Head of caudate nucleus (tissue), 42 donors: ENCODE measurements at places on chromosomes 4 and X.
A peak's percentile ranks its signal among the peaks of the same experiment; 100 is the strongest.

DNA sequence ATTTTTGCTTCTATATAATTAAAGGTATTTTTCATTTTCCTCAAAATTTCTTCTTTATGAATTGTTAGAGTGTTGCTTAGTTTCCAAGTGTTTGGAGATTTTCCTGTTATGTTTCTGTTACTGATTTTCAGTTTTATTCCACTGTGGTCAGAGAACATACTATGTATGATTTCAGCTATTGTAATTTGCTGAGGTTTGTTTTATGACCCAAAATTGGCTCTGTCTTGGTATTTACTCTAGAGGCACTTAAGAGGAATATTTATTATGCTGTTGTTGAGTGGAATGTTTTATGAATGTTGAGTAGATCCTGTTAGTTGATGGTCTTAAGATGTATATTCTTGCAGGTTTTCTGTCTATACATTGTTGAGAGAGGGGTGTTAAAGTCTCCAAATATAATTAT, 263.5 kb downstream of the PABPC4L start:
- DNase-seq, result no peak

- DNase-seq, result no peak
Observed at GRCh38 chr4:162959046-162959445, 207.6 kb downstream of the NAF1 start.

GRCh38 chr4:122831515-122832196, 5.0 kb downstream of the FGF2 start:
- no peak for DNase-seq

- no peak for DNase-seq
Observed at GRCh38 chr4:150098214-150098613, 20.0 kb downstream of the DCLK2 start.

GRCh38 chrX:47571896-47572295, 10.3 kb upstream of the TIMP1 start:
- no peak for DNase-seq

DNA sequence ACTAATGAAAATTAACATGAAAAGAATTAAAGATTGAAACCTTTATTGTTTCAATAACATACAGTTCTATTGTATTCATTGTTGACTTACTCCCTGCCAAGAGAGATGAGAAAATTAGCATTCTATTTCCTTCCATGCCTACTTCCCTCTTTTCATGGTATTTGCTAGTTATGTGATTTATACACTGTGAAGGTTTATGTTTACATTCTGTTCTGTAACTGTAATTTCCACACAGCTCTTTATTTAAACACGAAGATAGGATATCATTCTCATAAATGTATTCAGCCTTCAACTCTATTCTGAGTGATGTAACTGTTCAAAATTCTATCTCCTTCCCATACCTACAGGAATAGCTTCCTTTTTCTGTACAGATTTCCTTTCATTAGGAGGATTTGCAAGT, 6.6 kb downstream of the CCDC110 start:
- no peak for DNase-seq

DNA sequence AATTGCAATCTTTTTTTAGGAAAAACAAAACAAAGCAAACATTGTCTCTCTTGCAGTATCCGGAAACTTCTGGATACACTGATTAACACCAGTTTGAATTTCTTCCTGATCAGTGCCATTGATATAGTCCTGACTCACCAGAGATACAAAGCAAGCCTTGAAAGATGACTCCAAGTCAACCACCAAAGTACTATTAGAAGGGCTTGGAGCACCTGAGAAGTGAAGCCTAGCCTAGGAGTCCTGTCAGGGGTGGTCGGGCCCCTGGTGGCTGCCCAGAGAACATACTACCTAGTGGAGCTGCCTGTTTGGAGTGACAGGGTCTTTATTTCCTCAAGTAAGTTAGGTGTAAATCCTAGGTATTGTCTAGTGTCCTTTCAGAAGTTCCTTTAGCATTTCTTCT, 593.2 kb downstream of the ZNF674 start:
- DNase-seq, result no peak

GRCh38 chr4:105894660-105895582, at the start of gene NPNT:
Gene NPNT (plus strand): TSS chr4:105895471. CDS start chr4:105895653, 182 bp downstream.
- DNase-seq, result peak; percentile 40

- no peak for DNase-seq
Observed at GRCh38 chr4:80967346-80967745, 63.2 kb upstream of the BMP3 start.

- no peak for DNase-seq
Observed at GRCh38 chrX:24241822-24242648, 71.8 kb downstream of the SUPT20HL2 start.

DNA sequence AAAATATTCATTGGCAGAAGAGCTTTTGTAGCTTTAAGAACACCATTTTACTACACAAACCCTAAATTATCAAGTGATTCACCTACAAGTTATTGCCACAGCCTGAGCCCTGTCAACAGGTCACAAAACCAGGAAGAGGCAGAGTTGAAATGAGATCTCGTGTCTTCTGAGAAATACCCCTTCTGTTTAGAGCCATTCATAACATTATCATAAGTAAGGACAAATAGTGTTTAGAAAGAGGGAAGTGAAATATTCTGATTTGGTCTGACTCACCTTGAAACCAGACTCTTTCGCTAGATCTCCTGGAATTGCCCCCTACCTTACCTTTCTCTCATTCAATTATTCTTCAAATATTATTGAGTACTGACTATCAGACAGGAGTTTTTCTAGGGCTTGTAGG, 5.9 kb downstream of the ETDB start:
- no peak for DNase-seq

DNA sequence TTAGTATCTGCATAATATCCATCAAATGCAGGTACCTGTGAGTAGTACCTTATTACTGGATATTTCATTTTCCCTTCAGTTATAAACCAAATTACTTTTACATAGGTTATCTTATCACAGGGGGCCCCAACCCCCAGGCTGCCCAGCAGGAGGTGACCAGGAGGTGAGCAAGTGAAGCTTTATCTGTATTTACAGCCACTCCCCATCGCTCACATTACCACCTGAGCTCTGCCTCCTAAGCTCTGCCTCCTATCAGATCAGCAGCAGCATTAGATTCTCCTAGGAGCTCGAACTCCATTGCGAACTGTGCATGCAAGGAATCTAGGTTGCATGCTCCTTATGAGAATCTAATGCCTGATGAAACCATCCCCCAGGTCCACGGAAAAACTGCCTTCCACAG, 6.3 kb downstream of the PRSS12 start:
- no peak for DNase-seq

- no peak for DNase-seq
Observed at GRCh38 chr4:26412381-26413372, 77.6 kb downstream of the CCKAR start.

DNA sequence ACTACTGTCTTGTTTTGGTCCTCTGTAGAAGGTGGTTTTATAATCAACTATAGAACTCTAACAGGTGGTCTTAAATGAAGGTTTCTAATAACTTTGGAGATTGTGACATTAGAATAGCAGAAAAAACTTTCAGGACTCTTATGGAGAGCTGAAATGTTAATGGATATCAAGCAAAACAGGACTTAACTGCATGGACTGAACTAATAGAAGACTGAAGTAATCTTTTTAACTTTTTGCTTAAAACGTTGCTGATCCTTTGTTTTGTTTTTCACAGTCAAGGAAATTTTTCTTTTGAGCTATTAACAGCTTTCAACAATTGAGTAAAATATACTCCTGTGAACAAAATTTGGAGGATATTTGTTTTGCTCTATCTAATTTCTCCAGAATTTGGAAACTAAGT, 17.2 kb downstream of the NXT2 start:
- DNase-seq, result no peak

DNA sequence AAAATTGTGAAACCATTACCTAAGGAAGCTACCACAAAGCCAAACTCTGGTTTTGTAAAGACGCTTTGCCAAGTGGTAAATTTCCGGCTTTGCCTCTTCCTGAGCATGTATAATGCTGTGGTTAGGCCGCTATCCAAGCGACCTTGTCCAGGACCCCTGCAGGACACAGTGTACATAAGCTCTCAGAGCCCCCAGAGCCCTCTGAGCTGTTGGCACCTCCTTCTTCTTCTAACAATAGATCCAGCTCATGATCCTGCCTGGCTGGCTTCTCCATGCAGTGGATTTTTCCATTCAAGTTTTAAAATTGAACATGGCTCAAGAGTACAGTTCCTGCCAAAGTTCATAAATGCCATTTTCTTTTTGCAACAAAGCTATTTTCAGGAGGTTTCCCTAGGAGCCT, 326.7 kb downstream of the MAPK10 start:
- DNase-seq, result no peak

- DNase-seq, result no peak
Observed at GRCh38 chr4:98289375-98289774, 28.2 kb downstream of the RAP1GDS1 start.

DNA sequence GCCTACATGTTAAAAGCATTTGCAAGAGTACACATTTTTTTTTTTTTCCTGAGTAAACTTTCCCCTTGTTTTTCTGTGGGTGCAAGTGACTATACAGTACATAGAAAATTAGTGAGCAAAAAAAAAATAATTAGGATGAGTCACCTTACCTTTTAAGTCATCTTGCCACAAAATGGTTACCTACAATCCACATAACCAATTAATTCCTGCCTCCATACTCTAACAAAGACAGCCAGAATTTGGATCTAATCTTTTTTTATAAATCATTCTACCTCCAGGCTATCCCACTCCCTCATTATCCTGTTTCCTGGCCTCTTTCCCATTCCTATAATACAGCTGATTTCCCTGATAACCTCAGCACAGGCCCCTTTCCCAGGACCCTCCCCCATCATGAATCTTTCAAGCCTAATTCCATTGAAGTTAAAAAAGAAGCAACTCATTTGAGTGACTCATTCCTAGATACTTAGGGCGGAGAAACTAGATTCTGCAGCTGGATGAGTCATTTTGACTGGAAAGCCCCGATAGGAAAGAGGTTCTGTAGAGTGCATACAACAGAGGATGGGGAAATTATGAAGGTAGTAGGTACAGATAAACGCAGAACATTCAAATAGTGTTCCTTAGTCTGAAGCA, 128.2 kb downstream of the C4orf51 start:
- DNase-seq, result no peak

- no peak for DNase-seq
Observed at GRCh38 chr4:78781924-78782323, 5.8 kb downstream of the BMP2K start.

DNA sequence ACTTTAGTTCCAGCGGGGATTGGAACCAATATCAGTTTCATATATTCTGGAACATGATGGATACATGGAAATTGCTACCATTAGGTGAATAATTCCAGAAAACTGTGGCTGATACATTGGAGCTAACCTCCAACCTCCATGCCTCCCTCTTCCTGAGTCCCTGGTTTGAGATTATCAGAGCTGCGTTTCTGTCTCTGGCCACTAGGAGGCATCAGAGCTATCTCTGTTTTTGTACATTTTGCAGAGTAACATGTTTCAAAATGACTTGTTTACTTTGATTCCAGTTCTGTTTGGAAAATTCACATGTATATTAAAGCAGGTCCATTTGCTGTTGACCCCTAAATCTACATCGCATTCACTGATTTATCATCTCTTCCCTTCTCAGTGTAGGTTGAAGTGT, 2.4 kb upstream of the RAB40AL start:
- peak; percentile 17 for DNase-seq

DNA sequence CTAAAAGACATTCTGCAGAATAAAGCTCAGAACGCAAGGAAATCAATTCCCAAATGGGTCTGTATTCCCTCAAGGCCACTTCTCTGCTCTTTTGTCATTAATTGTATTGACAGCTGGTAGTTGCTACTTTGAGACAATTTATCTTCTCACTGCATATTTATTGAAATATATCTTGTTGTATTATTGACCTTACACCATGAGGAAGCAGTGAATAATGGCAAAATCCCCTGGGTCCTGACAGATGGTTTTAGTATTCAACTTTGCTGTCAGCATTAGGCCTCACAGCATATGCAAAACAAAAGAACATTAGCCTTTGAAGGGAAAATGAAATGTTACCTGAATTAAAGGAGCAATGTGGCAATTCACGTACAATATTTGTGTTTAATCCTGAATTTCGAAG, 406.1 kb upstream of the TRAM1L1 start:
- no peak for DNase-seq

DNA sequence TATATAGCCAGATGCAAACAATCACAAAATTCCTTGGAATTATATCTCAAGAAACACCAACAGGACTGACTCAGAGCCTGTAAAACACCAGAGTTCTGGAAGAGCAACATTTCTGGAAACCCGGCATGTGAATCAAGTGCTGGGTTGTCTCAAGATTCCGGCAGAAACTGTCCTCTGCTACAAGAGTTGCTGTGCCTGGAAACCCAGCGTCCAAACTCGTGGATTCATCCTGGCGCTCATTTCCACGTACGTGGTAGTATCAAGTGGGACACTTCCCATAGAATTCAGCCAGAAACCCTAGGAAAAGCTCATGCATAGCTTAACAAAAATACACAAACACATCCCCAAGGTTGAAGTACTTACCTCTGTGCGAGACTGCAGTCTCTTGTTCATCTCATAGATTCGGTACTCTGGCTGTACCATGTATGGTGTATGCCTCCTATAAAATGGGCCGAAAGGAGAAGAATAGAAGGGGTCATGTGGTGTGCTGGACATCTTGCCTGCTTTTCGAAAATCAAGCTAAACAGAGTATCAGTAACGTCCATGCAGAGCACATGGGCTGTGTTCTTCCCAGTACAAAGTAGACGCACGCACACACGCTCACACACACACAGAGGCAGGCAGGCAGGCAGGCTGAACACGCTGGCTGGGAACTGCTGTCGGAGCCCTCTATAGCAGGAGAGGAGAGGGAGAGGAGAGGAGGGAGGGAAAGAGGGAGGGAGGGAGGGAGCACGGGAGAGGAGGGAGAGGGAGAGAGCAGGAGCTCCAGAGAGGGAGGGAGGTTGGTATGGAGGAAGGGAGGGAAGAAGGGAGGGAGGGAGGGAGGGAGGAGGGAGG, at the start of gene LDB2:
Gene LDB2, minus strand, starts transcription at position 655 of the 837 bp plus-strand sequence.
- peak; percentile 69 for DNase-seq

- DNase-seq, result no peak
Observed at GRCh38 chr4:109916027-109916409, 3.3 kb downstream of the EGF start.

DNA sequence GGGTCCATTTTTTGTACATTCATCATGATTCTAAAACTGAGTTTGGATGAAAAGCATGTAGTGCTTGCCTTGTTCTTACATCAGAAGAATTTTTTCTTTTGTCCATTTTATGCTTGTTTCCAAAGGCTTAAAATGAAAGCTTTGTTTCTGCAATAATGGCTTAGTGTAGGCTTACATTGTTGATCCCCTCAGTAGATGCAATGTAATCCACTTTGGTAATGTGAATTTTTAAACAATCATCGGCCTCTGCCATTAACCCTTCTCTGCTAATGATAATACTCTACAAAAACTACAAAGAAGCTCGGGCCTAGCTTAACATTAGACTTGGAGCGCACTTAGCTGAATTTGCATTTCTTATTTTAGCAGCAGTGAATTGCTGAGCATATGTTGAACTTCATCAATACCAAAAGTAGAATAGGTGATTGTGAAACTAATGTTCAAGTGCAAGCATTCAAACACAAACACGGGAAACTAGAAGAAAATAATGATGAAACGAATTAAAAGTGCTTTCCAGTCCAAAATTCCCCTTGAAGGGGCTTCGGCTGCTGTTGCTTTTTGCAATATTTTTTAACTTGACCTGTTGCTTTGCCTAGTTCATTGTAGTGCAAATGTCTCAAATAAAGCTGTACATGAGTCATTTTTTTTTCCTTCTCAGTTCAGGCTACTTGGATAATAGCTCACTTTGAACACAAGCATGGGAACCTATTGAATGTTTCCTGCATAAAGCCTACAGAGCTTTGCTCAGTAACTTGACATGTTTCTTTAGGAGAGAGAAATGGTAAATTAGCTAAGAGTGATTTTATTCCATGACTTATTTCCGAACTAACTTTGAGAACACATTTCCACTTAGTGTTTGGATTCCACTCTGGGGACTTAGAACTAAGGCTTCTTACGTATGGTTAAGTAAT, 66.5 kb downstream of the SLIT2 start:
- no peak for DNase-seq

- no peak for DNase-seq
Observed at GRCh38 chrX:78092296-78092695, 11.8 kb upstream of the PGK1 start.
